Astrocyte (in vitro differentiated cells and primary cell): ENCODE measurements at places on chromosomes 7 and 10. TPM values are rescaled to one million over a fixed set of nuclear protein-coding genes. Genes with fewer than 3 reads are reported as not detected.
A peak's percentile ranks its signal among the peaks of the same experiment; 100 is the strongest.

DNA sequence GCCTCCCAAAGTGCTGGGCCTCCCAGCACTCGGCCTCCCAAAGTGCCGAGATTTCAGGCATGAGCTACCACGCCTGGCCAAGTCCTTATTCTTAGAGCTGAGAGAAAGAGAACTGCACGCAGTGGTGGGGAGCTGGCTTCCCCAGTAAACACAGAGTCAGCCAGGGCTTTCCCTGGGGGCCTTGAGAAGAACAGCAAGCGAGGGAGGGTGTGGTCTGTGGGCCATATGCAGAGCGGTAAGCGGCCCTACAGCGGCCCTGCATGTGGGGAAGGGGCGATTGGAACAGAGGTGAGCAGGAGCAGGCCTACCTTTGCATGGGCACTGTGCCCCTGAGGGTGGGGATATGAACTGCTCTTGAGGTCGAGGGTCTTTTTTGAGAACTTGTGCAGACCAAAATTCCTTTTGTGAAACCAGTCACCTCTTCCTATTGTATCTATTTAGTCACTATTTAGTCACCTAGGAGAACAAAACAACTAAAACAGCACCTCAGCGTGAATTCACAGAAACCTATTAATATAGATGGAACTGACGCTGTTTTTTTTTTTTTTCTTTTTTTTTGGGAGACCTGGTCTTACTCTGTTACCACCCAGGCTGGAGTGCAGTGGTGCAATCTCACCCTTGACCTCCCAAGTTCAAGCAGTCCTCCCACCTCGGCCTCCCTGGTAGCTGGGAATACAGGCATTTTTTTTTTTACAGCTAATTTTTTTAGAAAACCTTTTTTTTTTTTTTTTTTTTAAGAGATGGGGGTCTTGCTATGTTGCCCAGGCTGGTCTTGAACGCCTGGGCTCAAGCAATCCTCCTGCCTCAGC, 36.9 kb upstream of the SH2D4B start:
- peaks cover under 1% of the 10 kb centered on the region for H3K36me3 ChIP-seq
- H3K4me1 ChIP-seq: peaks cover 83% of the 10 kb centered on the region
- H3K27me3 ChIP-seq: no peaks in the 10 kb centered on the region
- peak overlapping the region; percentile 60 for H3K27ac ChIP-seq
- no peak overlapping the region for H3K4me3 ChIP-seq

ETV1 gene
- 12.5 and 12.6 TPM in 2 replicates for total RNA-seq

DNA sequence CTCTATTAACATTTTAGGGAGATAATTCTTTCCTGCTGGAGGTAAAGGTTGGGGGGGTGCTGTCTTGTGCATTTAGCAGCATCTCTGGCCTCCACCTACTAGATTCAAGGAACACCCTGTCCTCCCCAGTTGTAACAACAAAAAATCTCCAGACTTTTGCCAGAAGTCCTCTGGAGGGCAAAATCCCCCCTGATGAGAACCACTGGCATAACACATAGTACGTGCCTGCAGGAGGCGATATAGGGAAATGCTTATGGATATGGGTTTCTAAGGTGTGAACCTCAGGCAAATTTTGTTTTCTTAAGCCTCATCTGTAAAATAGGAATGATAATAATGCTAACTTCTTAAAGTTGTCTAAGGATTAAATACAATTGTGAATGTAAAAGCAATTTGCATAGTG, 2.9 kb upstream of the OSBPL3 start:
- H3K4me3 ChIP-seq: no peak overlapping the region
- peaks cover 23% of the 10 kb centered on the region for H3K4me1 ChIP-seq
- DNase-seq: no peak
- H3K27me3 ChIP-seq: no peaks in the 10 kb centered on the region
- H3K27ac ChIP-seq: no peak overlapping the region

- no peaks in the 10 kb centered on the region for H3K36me3 ChIP-seq
- no peak overlapping the region for H3K4me3 ChIP-seq
- H3K27ac ChIP-seq: no peak overlapping the region
Measured at GRCh38 chr7:18550574-18550973, 55.0 kb downstream of the HDAC9 start.

ZNF727 gene
- not detected in 2 replicates for total RNA-seq

LBX1 gene
- total RNA-seq: not detected in 2 replicates

DNA sequence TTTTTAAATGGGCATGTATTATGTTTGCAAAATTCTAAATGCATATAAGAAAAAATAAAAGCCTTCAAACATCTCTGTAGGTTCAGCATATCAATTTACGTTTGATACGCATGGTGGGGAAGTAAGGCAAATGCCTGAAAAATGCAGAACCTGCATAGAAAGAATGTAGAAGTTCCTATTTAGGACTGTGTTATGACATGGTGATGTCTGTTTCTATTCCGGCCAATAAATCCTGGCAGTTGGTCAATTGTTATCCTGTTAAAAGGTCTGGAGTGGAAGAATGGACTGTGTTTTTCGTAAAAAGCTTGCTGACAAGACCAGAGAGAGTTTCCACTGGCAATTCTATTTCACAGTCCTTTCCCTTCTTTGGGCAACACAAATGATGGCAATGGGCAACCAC, 49.6 kb upstream of the CAV2 start:
- peaks cover 4% of the 10 kb centered on the region for H3K4me1 ChIP-seq
- no peak overlapping the region for H3K27ac ChIP-seq
- no peak overlapping the region for H3K4me3 ChIP-seq
- H3K27me3 ChIP-seq: no peaks in the 10 kb centered on the region

GRCh38 chr10:126902157-126902556, 3.1 kb upstream of the DOCK1 start:
- H3K27me3 ChIP-seq: no peaks in the 10 kb centered on the region
- H3K36me3 ChIP-seq: no peaks in the 10 kb centered on the region
- no peak overlapping the region for H3K4me3 ChIP-seq
- DNase-seq: peak; percentile 81
- H3K4me1 ChIP-seq: peaks cover 18% of the 10 kb centered on the region
- no peak overlapping the region for H3K27ac ChIP-seq

DNA sequence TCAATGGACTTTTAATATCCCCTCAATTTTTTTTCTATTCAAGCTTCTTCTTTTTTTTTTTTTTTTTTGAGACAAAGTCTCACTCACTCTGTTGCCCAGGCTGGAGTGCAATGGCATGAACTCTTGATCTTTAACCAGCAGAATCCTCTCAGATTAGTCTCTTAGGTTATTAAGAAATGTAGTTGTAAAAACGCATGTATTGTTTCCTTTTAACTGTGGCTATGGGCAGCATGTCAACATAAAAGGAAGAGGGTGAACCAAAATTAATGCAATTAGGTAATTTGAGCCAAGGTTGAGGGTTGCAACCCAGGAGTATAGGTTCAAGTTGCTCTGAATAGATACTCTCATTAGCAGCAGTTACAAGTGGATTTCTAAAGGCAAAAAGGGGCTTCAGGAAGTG, 4.3 kb upstream of the GSTO1 start:
- H3K36me3 ChIP-seq: no peaks in the 10 kb centered on the region
- H3K4me1 ChIP-seq: peaks cover 5% of the 10 kb centered on the region
- H3K4me3 ChIP-seq: no peak overlapping the region
- no peaks in the 10 kb centered on the region for H3K27me3 ChIP-seq

DNA sequence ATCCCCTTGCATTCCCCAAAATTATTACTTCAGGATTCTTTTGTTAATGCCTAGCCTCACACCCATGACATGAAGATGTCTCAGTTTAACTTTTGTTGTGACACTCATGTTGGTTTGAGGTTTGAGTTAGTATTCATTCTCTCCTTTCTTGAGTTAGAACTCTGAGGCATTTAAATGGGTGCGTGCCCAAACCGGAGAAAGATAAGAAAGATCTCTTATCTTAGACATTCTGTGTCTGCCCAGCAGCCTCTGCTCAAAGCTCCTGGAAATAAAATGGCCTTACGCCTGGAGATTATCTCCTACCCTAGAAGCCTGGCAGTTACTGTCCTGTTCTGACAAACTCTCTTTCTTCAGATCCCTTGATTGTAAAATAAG, 26.3 kb downstream of the WBP1L start:
- no peaks in the 10 kb centered on the region for H3K36me3 ChIP-seq
- no peaks in the 10 kb centered on the region for H3K27me3 ChIP-seq
- H3K4me3 ChIP-seq: no peak overlapping the region
- H3K27ac ChIP-seq: no peak overlapping the region
- no peak for DNase-seq

DNA sequence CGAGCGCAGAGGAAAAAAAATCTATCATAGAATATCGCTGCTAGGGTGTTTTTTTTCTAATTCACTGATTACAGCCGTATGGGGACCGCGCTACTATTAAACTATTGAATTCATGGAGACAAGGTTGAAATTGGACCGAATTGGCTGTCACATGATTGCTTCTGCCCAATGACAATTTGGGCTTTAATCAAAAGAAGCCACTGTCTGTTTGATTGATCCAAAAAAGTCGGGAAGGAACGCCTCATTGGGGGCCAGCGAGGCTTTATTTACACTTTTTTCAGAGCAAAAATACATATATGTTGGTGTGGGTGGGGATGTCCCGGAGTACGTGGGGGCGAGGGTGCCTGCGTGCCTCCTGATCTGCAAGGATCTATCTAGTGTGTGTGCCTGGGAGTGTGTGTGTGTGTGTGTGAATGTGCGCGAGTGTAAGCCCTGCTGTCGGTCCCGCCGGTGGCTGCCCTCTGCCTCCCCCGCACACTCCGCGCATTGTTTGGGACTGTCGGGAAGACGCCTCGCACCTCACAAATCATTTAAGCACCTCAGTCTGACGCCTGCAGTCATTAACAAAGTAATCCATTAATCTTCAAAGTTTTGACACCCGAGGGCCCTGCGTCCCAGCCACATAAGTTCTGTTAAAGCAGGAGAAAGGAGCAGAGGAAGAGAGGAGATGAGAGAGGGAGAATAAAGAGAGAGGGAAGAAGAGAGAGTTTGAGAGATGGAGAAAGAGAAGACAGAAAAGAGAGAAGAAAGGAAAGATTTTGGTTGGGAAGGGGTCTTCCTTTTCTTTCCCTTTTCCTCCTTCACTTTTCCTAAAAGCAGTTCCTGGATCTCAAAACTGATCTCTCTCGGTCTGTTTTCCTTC, at the start of gene HOXA2:
Gene HOXA2, minus strand, starts transcription at position 103 of the 862 bp plus-strand sequence. CDS start 183 bp downstream, outside the sequence.
- no peaks in the 10 kb centered on the region for H3K36me3 ChIP-seq
- H3K27me3 ChIP-seq: peaks cover 75% of the 10 kb centered on the region
- peak within 1 kb of the TSS; percentile 72 for H3K27ac ChIP-seq
- peak; percentile 83 for DNase-seq
- H3K4me1 ChIP-seq: peaks cover 27% of the 10 kb centered on the region

GRCh38 chr10:90430186-90430585, 427.7 kb downstream of the HTR7 start:
- H3K27me3 ChIP-seq: no peaks in the 10 kb centered on the region
- no peak overlapping the region for H3K27ac ChIP-seq
- no peak overlapping the region for H3K4me3 ChIP-seq
- peaks cover 2% of the 10 kb centered on the region for H3K4me1 ChIP-seq
- no peak for DNase-seq

DNA sequence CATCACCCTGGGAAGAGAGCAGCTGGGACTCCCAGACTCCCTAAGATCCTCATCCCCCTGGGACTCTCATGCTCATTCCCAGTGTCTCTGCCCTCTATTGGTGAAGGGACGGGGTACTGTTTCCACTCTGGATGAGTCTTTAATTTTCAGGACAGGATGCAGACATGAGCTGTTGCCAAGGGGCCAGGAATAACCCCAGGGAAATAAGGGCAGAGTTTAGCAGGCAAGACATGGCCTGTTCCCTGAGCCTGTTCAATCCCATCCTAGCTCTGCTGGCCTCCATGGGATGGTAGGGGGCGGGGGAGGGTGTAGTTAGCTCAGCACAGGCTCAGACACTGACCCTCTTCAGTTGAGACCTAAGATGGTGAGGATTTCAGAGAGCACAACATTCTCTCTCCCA, 14.0 kb downstream of the C10orf105 start:
- DNase-seq: no peak
- peaks cover 8% of the 10 kb centered on the region for H3K27me3 ChIP-seq
- no peak overlapping the region for H3K27ac ChIP-seq
- H3K4me3 ChIP-seq: no peak overlapping the region
- H3K36me3 ChIP-seq: no peaks in the 10 kb centered on the region
- H3K4me1 ChIP-seq: no peaks in the 10 kb centered on the region

GRCh38 chr7:73431041-73431835, 2.3 kb upstream of the FZD9 start:
- no peak for DNase-seq
- H3K4me3 ChIP-seq: no peak overlapping the region
- H3K27me3 ChIP-seq: no peaks in the 10 kb centered on the region
- no peaks in the 10 kb centered on the region for H3K36me3 ChIP-seq

MEST gene
- total RNA-seq: 170 and 214 TPM in 2 replicates

DNA sequence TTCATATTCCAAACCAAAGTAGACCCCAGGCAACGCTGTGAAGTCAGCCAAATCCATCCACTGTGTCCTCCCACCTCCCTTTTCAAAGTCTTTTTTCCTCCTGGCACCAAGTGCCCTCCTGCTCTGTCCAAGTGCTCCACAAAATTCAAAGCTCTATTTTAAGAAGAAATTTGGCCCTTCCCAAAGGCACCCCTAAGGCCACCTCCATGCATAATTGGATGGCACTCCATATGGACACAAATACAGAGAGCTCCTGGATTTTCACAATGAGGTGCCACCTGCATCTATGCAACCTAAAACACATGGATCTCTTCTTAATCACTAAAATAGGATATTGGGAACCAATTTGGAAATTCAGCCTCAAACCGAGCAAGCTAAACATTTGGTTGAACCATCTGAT, 121.6 kb downstream of the RELN start:
- no peaks in the 10 kb centered on the region for H3K4me1 ChIP-seq
- no peaks in the 10 kb centered on the region for H3K36me3 ChIP-seq
- no peak overlapping the region for H3K4me3 ChIP-seq
- no peaks in the 10 kb centered on the region for H3K27me3 ChIP-seq
- H3K27ac ChIP-seq: no peak overlapping the region

DNA sequence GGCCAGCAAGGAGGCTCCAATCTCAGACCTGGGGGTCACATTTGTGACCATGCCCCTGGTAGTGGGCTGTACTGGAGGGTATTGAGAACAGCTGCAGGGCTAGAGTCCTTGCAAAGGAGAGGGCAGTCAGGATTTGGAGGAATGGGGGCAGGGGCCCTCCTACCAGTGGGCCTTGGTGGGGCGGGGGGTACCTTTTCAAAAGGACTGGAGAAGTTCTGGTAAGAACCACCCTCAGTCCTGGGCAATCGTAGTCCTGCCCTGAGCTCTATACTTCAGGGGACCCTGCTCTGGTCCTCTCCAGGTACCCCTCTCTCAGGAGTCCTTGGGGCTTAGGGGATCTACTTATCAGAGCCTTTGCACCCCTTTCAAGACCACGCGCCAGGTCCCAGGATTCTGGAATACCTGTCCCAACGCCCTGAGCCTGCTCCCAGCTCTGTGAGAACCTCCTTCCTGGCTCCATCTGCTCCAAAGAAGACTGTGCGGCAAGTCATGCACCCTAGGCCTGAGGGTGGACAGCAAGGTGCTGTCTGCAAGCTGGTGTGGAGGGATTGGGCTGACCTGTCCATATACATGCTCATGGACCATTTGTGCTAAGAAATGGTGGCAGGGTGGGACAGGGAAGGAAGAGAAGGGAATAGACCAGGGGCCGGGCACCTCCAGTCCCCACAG, 134.1 kb upstream of the EEPD1 start:
- H3K36me3 ChIP-seq: no peaks in the 10 kb centered on the region
- no peak overlapping the region for H3K27ac ChIP-seq
- no peaks in the 10 kb centered on the region for H3K4me1 ChIP-seq
- no peak overlapping the region for H3K4me3 ChIP-seq

- H3K36me3 ChIP-seq: no peaks in the 10 kb centered on the region
- H3K27me3 ChIP-seq: no peaks in the 10 kb centered on the region
- no peak for DNase-seq
- H3K27ac ChIP-seq: no peak overlapping the region
- H3K4me3 ChIP-seq: no peak overlapping the region
Measured at GRCh38 chr7:95041031-95041430, 133.6 kb downstream of the PPP1R9A start.
